Activated CD8-positive, alpha-beta memory T cell treated with anti-CD3 and anti-CD28 coated beads, Interleukin-2, amount 10 ng/mL, durations not matched to agents 7 days and 5 days (primary cell): ENCODE measurements at places on chromosomes 2 and 18. TPM values are rescaled to one million over a fixed set of nuclear protein-coding genes. Genes with fewer than 3 reads are reported as not detected.

DNA sequence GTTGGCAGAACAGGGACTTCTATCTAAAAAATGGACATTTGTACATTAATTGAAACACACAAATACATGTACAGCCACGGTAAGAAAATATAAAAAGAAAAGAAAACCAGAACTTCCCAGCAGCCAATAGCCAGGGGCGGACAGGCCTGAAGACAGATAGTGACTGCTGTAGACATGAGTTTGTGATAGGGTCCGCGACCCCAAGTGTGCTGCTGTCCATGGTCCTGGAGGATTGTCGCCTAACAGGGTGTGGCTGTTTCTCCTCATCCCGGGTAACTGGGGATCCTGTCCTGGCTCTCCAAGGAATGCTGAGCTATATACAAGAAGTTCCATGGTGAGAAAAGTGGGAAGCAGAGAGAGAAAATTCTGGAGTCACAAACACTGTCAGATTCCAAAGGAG, 266.5 kb upstream of the SALL3 start:
- H3K27ac ChIP-seq, result no peak overlapping the region
- H3K27me3 ChIP-seq, result no peaks in the 10 kb centered on the region
- no peak for DNase-seq
- H3K4me3 ChIP-seq, result no peak overlapping the region
- H3K36me3 ChIP-seq, result no peaks in the 10 kb centered on the region

DNA sequence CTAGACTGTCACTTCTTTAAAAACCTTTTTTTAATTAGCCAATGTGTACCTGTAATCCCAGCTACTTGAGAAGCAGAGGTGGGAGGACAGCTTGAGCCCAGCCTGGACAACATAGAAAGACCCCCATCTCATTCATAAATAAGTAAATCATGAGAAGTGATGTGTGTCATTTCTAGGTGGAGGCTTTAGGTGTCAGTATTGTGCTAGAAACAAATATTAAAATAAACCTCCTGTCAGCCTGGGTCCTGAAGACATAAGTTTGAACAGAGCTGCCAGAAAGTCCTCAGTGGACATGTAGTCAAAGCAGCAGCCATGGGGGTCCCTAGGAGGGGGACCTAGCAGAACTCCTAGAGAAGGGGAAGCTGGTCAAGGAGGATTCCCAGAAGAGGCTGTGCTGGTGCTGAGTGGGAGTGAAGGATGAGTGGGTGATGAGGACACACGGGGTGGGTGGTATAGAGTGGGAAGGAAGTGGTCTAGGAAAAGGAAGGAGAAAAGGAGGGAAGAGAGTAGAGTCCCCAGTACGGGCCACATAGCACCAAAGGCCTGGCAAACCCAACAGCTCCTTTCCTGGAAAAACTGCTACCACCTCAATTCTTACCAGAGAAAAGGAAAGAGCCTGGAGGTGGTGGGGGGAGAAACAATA, 316.6 kb upstream of the NCKAP5 start:
- H3K4me1 ChIP-seq, result no peaks in the 10 kb centered on the region
- H3K27me3 ChIP-seq, result peaks cover 27% of the 10 kb centered on the region

- H3K36me3 ChIP-seq, result no peaks in the 10 kb centered on the region
- H3K27me3 ChIP-seq, result peaks cover 35% of the 10 kb centered on the region
- no peak overlapping the region for H3K4me3 ChIP-seq
- DNase-seq, result no peak
- no peak overlapping the region for H3K27ac ChIP-seq
These were observed 28.3 kb downstream of the REEP1 start for GRCh38 chr2:86308984-86309695.

DNA sequence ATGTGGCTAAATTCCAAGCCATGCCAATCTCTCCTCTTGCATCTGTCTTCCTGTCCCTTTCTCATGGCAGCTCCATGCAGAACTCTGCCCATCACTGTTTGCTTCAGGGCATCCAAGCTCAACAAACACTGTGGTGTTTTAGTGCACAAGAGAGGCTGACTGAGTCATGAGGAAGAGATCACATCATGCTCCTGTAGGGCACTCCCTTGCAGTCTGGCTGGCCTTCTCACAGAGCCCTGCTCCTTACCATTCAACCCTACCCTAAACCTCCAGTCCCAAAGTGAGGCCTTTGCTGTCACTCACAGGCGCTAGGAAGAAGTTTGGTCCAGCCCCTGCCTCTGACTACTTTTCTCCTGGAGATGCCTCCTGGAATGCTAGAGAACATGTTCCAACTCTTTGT, 194.0 kb downstream of the LRATD1 start:
- no peaks in the 10 kb centered on the region for H3K4me1 ChIP-seq
- no peak for DNase-seq
- no peaks in the 10 kb centered on the region for H3K27me3 ChIP-seq

Gene ZSWIM2
- total RNA-seq, result not detected

Gene RPS27A
- 818 TPM for total RNA-seq

- H3K27ac ChIP-seq, result no peak overlapping the region
- no peak overlapping the region for H3K4me3 ChIP-seq
- H3K4me1 ChIP-seq, result no peaks in the 10 kb centered on the region
These were observed 3.1 kb downstream of the PROM2 start for GRCh38 chr2:95277246-95277906.

DNA sequence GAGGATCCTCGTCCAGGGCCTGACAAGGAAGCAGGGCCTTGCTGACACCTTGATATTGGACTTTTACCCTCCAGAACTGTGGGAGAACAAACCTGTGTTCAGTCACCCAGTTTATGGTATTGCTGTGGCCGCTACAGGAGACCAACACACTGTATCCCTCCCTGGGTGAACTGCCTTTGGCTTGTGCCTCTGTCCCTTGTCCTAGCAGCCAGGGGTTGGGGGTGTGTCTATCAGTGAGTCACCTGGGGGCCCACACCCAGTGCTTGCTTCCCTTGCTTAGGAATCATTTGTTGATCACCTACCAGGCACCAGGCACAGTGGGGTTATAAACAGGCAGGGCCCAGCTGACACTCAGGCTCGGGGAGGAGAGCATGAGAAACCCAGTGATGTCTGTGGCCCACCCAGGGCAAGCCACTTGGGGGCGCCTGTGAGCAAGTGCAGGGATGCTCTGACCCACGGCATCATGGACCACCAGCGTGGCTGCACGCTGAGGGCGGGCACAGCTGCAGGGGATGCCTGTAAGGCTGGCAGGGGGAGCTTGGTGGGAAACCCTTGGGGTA, 17.1 kb downstream of the TMEM185B start:
- H3K36me3 ChIP-seq, result no peaks in the 10 kb centered on the region
- no peak overlapping the region for H3K4me3 ChIP-seq
- DNase-seq, result peak; percentile 68
- H3K4me1 ChIP-seq, result peaks cover 8% of the 10 kb centered on the region
- H3K27me3 ChIP-seq, result no peaks in the 10 kb centered on the region

DNA sequence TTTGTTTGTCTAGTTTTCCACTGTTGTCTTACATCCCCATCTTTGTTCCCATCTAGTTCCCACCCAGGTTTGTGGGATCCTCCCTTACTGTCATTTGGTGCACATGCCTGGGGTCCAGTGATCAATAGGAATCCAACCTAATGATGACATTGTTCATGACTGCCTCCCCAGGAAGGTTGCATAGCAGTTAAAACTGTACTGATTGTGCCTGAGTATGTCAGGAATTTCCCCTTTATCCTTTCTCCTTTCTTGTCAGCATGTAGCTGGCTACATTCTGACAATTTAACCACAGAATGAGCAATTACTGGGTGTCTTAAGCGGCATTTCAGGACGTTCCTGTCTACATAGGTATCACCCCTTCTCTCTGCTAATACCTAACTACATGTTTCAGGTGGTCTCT, 653.0 kb downstream of the CNTNAP5 start:
- H3K4me1 ChIP-seq, result no peaks in the 10 kb centered on the region
- no peaks in the 10 kb centered on the region for H3K36me3 ChIP-seq
- no peak overlapping the region for H3K4me3 ChIP-seq

Gene TANC1
- total RNA-seq, result 0.20 TPM

- peaks cover 59% of the 10 kb centered on the region for H3K4me1 ChIP-seq
- no peak overlapping the region for H3K4me3 ChIP-seq
- no peaks in the 10 kb centered on the region for H3K27me3 ChIP-seq
- peaks cover 3% of the 10 kb centered on the region for H3K36me3 ChIP-seq
- no peak for DNase-seq
- H3K27ac ChIP-seq, result no peak overlapping the region
These were observed 140.5 kb downstream of the UXS1 start for GRCh38 chr2:106053581-106053980.

Gene KDSR
- total RNA-seq, result 48.4 TPM

- H3K4me3 ChIP-seq, result no peak overlapping the region
- no peak for DNase-seq
These were observed 315.8 kb downstream of the GULP1 start for GRCh38 chr2:188607501-188607900.
